ENCODE measurements at places on chromosomes 5 and 9.

GRCh38 chr5:59528202-59528862 lies 365.2 kb downstream of the PDE4D start:
- no peak for DNase-seq

DNA sequence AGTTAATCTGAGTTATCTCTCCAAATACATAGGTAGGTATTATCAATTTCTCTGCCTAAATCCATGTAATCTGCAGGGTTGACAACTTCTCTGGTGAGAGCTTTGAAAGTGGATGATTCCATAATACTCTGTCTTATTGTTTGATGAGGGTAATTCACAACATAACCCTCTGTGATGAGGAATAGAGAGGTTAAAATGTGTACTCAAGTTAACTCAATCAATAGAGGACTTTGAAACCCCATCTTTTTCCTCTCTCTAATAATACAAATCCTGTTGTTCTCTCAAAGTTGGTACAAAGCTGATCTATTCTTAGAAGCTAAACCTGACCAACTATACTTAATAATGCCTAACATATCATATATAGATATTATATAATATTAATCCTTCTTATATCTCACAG lies 100.1 kb downstream of the PLPPR1 start:
- DNase-seq = no peak

GRCh38 chr5:8700222-8700621 lies 831.3 kb downstream of the MTRR start:
- no peak for DNase-seq

DNA sequence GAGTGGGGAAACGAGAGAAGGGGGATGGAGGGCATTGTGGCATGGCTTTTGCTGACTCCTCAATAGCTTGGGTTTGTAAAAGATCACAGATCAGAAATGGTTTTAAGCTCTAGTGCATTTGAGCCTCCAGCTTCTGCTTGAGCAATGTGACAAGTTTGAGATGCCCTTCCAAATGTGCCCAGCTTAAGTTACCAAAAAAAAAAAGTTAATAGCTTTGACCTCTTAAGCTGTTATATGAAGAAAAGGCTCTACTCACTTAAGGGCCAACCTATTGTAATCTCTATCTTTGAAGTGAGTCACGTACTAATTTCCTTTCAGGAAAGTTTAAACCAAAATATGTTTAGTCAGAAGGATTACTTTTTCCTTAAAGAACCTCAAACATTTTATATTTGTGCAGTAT lies 428.8 kb upstream of the ACTBL2 start:
- DNase-seq = no peak

- DNase-seq = peak; percentile 87
Observed at GRCh38 chr9:133347985-133348717, at the start of the genes MED22 and RPL7A. MED22 (minus strand) TSS chr9:133348131; CDS start chr9:133346662, 1,469 bp downstream. RPL7A (plus strand) TSS chr9:133348218; CDS start chr9:133348244, 26 bp downstream.

DNA sequence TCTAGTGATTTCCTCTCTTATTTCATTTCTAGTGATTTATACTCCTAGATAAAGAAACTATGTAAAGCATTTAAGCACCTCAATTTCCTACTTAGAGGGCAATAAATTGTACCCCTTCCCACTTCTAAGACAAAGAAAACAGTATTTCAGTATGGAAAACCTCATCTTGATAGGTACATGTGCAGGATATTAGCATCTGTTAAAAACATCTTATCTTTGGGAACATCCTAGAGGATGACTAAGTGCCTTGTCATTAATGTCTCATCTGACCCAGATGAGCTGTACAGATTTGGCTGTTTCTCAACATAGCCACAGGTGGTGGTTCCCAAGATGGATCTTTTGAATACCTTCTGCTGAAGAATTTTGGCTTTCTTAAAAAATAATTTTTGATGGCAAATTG lies 5.7 kb downstream of the MEGF10 start:
- no peak for DNase-seq

GRCh38 chr5:107832746-107833145 lies 162.0 kb upstream of the EFNA5 start:
- no peak for DNase-seq

- DNase-seq = no peak
Observed at GRCh38 chr5:86974955-86975354, 292.7 kb upstream of the RASA1 start.

- no peak for DNase-seq
Observed at GRCh38 chr5:124274949-124275348, 471.5 kb downstream of the ZNF608 start.

- DNase-seq = no peak
Observed at GRCh38 chr9:27519466-27520465, 4.3 kb upstream of the IFNK start.

- no peak for DNase-seq
Observed at GRCh38 chr9:123255718-123256117, 12.7 kb downstream of the STRBP start.

DNA sequence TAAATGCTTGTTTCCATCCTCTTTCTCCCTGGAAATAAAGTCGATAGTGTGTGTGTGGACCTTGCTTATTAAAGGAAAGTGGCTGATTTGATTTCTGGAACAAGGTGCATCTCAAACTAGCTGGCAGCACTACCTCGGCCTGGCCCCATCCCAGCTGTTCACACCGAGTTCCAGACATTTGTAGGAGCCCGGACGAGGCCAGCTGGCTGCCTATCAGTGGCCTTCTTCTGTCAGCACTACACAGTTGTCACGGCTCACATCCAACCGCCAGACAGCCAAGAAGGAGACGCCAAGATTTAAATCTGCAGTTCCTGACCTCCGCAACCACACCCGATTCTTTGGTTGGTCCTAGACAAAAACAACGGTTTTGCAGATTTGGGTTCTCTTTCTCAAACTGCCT lies 63.6 kb downstream of the PALM2AKAP2 start:
- no peak for DNase-seq

- DNase-seq = no peak
Observed at GRCh38 chr9:124384210-124384609, 31.0 kb downstream of the PSMB7 start.

DNA sequence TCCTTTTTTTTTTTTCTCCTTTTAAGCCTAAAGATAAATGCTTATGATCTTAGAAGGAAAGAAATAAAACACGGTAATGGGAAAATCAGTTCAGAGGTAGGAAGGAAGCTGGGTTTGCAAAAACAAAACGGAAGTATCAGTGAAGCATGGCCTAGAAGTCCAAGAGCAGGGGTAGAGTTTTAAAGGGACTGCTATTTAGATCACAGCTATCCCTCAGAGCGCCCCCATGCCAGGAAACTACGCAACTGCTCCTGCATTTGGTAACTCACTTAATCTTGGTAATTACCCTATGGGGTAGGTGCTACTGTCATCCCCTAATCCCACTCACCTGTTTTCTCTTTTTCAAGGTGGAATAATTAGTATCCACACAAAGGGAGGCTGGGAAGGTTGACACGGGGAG lies 16.0 kb downstream of the TLE1 start:
- no peak for DNase-seq

- DNase-seq = no peak
Observed at GRCh38 chr9:103977163-103977562, 116.9 kb upstream of the SMC2 start.

GRCh38 chr5:157948738-157949410 lies 89.9 kb upstream of the CLINT1 start:
- peak; percentile 20 for DNase-seq

DNA sequence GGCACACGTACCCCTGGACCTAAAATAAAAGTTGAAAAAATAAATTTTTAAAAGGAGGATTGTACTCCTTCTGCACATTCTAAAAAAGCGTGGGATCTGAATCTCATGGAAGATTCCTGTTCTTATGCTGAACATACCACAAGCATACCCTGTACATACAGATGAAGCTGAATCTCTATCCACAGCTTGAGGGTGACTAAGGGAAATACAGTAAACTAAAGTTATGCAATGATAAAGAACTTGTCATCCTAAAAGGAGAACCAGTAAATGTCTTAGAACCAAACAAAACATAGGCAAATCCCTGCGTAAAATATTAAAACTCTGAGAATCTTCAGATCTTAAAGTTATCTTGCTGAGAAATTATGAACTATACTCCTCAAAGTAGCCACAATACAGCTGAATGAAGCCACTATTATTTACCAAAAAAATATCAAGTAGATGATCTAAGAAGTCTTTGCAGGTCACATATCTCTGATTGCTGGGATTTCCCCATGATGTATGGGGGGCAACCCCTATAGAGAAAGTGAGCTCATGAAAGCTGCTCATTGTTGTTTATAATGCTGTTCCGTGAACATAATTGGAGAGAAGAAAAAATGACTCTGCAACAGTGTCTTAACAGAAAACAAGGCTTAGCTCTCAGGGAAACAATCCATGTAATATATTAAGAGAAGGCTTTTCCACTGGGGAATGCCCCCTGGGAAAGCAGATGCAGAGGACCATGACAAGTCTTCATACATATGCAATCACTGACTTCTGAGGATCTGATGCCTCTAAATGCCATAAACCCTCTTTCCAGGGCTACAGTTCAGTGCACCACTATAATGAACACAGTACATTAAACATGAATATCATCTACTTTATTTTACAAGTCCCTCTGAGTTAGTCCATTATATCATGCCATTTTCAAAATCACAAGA lies 210.1 kb downstream of the EPB41L4A start:
- DNase-seq = no peak

DNA sequence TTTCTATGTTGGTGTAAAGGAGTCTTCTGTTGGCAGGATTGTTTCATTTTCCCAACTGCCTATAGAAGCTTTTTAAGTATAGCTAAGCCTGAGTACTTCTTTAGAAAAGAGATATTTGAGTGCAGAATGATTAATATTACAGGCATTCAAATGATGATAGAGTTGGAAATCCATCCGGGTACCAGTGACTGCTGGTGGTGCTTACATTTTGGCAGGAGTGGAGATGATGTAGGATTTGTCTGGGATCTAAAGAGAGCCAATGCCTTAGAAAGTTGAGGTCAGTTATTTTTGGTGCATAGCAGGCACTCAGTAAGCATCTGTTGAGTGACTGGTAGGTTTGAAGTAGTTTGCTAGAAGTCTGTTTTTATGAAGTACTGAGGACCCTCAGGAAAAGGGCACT lies 433.5 kb downstream of the DMAC1 start:
- no peak for DNase-seq

DNA sequence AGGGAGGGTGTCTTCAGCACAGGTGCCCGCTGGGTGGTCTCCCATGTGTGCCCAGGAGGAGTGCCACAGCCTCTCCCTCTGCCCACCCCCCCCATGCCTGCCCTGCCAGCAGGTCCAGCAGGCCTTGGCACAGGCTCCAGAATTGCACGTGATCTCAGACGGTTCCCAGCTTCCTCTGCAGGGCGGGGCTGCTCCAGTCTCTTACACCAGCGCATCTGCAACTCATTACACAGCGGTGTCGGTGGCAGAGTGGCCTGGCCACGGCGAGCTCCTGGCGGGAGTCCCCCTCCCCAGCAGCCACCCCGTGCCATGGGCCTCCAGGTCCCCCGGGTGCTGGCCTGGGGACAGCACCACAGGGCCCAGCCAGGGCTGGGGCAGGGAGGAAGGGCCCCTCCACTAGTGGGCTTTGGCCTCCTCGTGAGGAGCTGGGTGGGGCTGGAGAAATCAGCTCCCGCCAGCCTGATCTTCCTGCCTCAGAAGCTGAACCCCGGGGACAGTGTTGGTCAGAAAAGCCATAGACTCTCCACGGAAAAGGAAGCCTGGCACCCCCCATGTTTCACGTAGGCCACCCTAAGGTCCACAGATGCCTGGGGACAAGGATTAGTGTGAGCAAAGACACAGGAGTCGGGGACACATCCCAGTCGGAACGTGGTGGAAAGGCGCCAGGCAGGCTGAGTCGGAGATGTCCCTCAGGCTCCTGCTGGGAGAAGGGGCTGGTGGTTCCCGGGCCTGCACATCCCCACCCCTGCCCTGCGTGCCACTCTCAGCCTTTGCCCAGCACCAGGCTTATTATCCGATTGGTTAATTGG lies 40.2 kb downstream of the RXRA start:
- DNase-seq = peak; percentile 88

DNA sequence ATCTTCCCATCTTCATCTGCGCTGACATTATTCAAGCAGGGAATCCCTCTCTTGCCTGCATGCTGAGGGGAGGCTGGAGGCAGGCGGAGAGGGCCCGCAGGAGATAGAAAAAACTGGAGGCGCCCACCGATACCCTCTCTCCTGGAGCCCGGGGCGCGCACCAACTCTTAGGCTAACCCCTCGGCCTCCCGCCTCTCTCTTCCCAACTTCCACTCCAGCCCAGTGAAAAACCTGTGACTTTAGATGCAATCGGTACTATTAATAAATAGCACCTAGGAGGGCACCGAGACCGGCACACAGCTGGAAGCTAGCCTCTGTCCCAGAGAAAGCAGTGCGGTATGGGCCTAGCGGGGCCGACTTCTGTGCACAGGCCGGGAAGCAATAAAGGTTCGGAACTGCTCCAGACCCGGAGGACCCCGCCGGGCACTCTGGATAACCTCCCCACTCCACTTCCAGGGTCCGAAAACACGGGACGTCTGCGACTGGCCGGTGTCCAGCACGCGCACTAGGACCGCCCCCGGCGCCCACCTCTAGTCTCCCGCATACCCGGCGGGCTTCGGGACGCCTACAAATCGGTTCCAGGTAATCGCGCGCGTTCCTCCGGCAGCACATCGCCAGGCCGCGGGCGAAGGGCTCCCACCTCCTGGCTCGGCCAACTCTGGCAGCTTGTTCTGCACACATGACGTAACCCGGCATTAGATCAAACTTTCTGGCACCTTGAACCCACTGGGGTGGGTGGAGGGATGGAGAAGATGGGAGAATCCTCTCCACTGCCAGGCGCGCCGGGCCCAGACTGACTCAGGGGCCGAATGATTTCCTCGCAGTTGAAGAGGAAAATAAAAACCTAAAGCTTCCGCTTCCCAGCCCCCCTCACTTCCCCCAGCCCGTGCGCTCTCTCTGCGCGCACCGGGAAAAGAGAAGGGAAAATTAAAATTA lies 1.4 kb downstream of the EFNA5 start:
- peak; percentile 18 for DNase-seq

GRCh38 chr5:36606428-36607113 lies at the start of gene SLC1A3:
SLC1A3 (plus strand) TSS chr5:36606606; CDS start chr5:36608424, 1,818 bp downstream.
- DNase-seq = no peak

GRCh38 chr9:135456436-135457104 lies 23.0 kb upstream of the PPP1R26 start:
- DNase-seq = no peak

- DNase-seq = no peak
Observed at GRCh38 chr5:150780187-150780692, 1.7 kb downstream of the SMIM3 start.

Data from amygdala (tissue), 56 donors.